ENCODE measurements at places on chromosomes 6 and 20.

DNA sequence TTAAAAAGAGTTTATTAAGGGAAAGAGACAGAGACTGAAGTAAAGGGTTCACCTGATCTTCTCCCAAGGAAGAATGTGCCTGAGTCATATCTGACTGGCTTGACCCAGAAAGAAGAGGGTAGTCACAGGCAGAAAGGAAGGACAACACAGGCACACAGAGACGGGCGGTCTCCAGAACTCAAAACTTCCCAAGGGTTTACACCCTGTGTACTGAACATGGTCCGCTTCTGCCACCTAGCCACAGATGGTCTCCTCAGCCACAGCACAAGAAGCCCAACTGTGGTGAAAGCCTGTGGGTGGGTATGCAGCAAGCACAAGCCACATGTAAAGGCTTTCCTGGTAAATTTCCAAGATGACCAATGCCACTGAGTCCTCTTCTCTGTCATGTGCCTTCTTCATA is 17.2 kb downstream of the UNC5CL start:
- DNase-seq: no peak

GRCh38 chr6:82416346-82416745 is 52.7 kb downstream of the TPBG start:
- no peak for DNase-seq

- DNase-seq: no peak
Measured at GRCh38 chr20:20755674-20756319, 43.4 kb upstream of the RALGAPA2 start.

DNA sequence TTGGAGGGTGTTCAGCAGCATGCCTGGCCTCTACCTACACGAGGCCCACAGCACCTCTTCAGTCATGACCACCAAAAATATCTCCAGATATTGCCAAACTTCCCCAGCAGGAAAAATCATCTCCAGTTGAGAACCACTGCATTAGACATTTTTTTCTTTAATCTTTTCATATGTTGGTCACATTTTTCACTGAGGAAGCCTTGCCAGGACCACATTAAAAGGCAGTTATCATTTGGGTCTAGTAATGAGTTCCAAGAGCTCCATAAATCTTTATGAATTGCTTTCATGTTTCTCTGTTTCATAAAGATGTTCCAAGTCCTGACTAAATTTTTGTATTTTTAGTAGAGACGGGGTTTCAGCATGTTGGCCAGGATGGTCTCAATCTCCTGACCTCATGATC is 28.8 kb downstream of the MTRES1 start:
- DNase-seq: no peak

DNA sequence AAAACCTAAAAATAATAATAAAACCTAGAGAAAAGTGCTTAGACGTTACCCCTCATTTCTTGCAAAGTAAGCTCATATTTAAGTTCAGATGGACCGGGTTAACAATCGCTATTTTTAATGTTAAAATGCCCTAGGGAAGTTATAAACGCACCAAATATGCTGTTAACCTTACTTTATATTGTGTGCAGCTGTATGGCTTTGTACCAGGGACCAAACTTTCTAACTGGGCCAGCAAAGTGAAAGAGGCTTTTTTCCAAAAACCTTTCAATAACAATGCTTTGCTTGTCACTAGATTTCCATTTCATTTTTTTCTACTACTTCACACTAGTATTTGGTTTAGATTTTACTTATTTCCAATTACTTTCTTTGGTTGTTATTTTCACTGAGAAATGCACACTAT is 248.5 kb downstream of the FOXC1 start:
- DNase-seq: no peak

DNA sequence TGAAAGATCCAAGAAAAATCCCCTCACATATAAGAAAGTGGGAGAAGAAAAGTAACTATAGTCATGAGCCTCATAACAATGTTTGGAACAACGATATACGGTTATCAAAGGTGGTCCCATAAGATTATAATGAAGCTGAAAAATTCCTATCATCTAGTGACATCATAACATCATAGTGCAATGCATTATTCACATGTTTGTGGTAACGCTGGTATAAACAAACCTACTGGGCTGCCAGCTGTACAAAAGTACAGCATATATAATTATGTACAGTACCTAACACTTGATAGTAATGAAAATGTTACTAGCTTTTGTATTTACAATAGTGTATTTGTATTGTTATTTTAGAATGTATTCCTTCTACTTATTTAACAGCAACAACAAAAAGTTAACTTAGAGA is 240.7 kb downstream of the RNGTT start:
- DNase-seq: no peak

DNA sequence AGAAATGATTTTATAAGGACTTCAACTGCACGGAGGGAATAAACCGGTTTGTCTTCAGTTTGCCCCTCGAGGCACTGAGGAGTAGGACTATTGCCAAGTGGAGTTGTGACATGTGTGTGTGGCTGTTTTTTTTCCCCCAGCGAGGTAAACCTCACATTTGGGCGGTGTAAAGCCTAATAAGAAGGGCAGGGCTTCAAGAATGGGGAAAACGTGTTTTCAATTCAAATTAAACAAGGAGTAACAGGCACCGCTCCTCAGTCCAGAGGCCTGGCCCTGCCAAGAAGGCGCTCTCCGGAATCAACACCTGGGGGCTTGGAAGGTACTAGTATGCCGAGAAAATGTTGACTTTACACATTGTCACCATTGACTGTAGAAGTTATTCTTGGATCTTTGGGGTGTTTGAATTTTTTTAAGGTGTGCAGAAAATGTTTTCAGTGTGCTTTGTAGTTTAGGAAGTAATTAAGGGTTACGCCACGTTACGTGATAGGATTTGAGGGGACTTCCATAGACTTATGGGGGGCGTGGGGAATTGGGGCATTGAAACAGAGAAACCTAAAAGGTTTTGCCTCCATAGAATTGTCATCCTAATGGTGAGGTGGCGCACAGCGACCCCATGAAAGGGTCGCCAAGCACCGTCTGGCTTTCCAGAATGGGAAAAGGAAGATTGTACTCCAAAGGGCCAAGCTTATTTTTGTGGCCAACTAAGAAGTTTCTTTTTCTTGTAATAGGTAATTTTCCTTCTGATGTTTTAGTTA is 791 bp downstream of the ADGRG6 start:
- no peak for DNase-seq

DNA sequence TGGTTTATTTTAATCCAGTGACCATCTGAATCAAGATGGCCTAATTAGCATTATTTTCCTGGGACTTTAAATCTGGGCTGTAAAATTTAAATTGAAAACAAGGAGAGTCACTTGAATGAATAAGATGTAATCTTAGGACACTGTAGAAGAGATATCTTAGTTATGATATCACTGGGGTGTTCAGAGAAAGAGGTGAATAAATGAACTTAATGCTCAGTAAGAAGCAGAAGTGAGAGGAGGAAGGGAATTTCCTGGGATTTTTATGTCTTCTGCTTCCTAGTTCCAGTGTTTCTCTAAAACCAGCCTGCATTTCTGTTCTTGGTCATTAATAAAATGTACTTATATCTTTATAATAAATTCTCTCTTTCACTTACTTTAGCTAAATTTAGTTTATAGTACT is 136.8 kb upstream of the PTPRK start:
- no peak for DNase-seq

- DNase-seq: peak; percentile 41
Measured at GRCh38 chr6:9540534-9541126, 874.2 kb downstream of the TFAP2A start.

DNA sequence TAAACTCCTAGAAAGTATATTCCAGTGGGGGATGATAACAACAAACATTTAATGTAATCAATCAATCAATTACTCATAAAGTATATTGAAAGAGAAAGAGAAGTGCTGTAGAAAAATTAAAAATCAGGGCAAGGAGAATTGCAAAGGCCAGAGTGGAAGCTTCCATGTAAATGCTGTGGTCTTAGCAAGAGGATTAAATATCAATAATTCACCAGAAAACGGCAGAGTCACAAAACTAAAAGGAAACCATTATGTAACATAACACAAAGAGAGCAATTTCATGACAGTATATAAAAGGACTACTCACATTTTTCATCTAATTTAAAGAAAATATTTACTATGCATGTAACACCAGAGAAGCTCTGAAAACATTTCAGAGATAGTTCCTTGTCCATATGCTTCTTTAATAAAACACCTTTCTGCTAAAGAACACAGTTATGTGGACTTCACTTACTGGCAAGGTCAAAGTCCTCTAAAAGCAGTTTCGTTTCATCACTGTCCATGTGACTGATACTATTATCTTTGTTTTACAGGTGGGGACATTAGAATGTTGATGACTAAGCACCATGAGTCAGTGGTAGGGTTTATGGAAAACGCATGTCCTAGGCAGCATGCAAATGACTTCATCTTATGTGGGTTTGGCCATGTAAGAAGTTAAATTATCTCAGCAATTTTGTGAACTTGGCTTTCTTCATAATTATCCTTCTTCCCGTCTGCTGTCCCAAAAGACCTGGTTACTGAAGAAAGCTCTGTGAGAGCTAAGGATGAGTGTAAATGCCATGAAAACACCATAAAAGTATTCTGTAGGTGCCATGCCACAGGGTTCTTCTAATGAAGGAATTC is 185.8 kb upstream of the TENT5A start:
- DNase-seq: no peak

DNA sequence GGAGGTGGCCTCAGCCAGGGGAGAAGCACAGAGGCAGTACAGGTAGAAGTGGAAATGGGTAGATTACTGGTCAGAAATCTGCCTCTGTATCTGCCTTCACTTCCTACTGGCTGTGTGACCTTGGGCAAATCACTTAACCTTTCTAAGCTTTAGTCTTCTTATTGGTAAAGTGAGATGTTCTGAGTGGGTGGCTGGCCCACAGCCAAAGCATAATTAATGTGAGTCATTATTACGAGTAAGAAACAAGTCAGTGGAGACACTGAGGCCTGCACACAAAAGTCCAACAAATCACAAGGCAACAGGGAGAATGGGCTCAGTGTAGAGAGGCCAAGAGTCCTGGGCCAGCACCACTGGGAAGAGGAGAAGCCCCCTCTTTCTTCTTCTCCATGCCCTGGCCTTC is 39.1 kb downstream of the NRN1 start:
- DNase-seq: no peak

DNA sequence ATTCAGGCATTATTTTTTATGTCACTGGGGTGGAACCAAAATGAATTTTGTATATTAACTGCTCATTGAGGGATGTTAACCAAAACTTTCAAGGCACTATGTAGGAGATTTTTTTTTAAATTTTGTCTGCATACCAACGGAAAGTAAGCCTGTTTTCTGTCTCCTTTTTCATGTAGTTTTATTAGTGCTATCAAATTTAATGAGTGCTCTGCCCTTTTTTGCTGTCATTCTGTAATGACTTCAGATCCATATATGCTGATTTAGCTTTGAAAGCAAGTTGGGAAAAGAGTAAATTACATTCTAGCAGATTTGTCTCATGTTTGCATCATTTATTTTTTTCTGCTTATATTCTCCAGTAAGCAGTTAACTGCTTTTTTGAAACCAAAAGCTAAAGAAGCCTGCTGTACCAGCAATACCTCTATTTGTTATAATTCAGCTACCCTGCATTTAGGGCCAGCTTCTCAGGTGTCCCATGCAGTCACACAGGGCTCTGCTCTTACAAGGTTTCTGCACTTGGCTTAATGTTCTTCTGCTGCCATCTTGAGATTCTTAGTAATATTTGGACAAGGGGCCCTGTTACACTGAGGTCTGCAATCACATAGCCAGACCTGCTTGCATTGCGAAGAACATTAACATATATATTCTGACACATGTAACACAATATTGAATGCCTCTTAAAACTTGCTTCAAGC is 429.0 kb downstream of the UTRN start:
- no peak for DNase-seq

- no peak for DNase-seq
Measured at GRCh38 chr20:53706466-53707370, 113.1 kb upstream of the ZNF217 start.

DNA sequence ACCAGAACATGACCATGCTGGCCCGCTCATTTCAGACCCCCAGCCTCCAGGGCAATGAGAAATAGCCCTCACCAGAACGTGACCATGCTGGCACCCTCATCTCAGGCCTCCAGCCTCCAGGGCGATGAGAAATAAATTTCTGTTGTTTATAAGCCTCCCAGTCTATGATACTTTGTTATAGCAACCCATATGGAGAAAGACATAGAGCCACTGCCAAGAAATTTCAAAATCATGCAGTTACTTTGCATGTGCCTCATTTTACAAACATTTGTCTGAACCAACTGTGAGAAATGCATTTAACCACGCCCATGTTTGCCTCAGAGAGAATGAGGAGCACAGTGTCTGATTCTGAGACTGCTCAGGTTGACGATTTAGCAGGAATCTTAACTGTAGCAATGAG is 15.5 kb downstream of the CYP39A1 start:
- no peak for DNase-seq

- DNase-seq: no peak
Measured at GRCh38 chr20:24690408-24690807, 221.0 kb downstream of the SYNDIG1 start.

DNA sequence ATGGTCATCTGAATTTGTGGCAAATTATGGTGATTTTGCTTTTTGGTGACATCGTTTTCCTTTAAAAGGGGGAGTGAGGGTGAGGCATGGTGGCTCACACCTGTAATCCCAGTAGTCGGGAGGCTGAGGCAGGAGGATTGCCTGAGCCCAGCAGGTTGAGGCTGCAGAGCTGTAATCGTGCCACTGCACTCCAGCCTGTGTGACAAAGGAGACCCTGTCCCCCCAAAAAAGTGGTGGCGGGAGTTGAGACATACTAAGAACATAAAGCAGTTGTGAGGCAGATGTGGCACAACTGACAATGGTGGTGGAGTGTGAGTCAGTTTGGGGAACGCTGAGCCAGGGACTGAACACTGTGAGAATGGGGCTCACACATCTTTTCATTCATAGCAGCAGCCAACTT is 45.5 kb downstream of the ADNP start:
- no peak for DNase-seq

DNA sequence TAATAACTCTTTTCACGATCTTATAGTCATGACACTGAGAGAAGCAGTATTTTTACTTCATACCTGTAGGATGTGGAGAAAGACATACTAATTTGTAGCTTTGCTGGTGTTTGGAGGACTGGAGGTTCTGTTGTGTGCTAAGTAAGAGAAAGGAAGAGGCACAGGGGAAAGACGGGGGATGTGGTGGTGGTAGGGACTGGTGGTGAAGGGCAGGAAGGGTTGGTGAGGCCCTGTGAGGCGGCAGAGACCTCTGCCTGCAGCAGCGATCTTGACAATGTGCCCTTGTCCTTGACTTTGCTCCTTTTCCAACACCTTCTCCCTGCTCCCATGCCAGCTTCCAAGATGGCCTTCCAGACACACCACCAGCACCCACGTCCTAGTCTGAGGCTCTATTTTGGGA is 32.6 kb upstream of the MPC1 start:
- no peak for DNase-seq

- DNase-seq: no peak
Measured at GRCh38 chr6:143196525-143197225, 136.0 kb downstream of the AIG1 start.

GRCh38 chr20:23452776-23453175 is at the start of gene CST11:
CST11 (minus strand) TSS chr20:23452876; CDS start chr20:23452811, 65 bp downstream.
- DNase-seq: no peak

GRCh38 chr20:51467956-51468626 is 74.4 kb downstream of the NFATC2 start:
- no peak for DNase-seq
